Heart left ventricle (tissue), 16 donors: ENCODE measurements at places on chromosomes 3 and 15.

GRCh38 chr3:188037195-188037718 is 116.7 kb upstream of the LPP start:
- no peak for DNase-seq

DNA sequence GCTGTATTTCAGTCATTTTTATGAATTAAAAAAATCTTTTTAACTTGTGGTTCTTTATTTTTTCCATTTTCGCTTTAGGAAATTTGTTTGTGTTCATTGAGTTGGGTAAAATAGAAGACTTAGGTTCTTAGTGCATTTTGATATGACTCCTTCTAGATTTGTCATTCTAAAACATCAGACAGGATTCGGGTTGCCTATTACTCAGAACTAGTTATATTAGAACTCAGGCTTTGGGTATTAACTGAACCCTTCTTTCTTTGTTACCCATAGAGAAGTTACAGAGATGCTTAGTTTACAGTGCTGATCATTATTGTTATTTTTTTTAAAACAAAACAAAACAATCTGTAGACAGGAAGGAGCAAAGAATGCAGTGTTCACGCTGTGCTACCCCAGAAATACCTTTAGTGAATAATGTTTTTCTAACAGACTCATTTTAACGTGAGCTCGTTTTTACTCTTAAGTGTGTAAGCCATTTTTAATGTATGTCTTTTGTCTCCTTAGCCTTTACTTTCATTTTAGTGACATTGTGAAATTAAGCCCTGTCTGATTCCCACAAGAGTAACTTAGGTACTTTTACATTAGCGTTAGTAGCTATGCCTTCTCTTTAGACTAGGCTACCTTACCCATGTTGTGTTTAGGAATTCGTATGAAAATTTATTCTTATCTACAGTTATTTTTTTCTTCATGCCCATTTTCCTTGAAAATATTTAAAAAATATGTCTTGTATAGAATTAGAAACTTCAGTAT is 53.4 kb downstream of the CMC1 start:
- DNase-seq, result no peak

DNA sequence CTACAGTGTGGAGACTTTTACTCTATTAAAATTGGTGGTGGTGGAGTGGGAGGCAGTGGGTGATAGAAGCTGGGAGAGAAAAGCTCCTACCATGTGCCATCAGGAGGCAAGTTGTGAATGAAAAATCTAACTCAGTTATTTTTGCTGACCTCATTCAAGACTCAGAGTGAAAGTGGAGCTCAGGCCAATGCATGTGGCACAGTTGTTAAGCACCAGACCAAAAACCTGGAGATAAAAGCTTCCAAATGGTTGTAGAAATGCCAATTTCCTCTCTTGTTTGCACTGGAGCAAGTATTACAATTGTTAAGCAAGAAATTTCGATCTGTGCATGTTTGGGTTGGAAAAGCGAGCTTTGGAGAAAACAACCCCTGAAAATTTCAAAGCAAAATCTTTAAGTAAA is 81.5 kb upstream of the PRICKLE2 start:
- no peak for DNase-seq

DNA sequence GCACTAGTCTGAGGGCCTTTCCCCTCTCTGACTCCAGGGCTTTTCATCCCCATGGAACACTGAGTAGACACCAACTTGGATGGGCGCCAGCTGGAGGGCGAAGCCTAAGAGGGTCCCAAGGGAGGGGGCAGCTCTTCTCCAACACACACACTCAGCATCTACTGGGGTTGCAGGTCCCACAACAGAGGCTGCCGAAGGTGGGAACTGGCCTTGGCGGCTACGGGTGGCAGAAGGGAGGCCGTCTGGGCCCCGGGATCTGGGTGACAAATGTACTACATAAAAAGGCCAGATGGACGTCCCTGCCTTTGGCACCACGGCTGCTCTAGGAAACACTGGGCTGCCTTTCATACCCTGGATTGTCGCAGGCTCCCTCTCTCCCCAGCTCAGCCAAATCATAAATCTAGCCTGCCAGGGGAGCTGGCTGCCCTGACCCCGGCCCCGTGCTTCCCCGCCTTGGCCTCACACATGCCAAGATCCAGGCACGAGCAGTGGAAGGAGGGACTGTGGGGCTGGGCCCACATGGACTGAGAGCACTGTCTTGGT is 31.5 kb downstream of the SEMA5B start:
- no peak for DNase-seq

DNA sequence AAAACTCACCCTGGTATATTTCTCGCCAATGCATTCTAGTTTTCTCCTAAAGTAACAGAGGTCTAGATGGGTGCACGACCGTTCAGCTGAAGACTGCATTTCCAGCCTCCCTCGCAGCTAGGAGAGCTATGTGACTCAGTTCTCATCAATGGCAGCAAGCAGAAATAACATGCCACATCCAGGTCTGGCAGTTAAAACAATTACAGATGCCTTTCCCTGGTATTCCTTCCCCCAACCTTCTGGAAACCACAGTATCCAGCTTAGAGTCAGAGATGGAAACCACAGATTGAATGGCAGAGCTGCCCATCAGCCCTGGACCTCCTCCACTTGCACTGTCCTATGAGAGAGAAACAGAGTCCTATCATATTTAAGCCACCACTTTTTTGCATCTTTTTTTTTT is 4.8 kb downstream of the HAPLN3 start:
- no peak for DNase-seq

GRCh38 chr15:88003541-88004327 is 252.8 kb downstream of the NTRK3 start:
- no peak for DNase-seq

DNA sequence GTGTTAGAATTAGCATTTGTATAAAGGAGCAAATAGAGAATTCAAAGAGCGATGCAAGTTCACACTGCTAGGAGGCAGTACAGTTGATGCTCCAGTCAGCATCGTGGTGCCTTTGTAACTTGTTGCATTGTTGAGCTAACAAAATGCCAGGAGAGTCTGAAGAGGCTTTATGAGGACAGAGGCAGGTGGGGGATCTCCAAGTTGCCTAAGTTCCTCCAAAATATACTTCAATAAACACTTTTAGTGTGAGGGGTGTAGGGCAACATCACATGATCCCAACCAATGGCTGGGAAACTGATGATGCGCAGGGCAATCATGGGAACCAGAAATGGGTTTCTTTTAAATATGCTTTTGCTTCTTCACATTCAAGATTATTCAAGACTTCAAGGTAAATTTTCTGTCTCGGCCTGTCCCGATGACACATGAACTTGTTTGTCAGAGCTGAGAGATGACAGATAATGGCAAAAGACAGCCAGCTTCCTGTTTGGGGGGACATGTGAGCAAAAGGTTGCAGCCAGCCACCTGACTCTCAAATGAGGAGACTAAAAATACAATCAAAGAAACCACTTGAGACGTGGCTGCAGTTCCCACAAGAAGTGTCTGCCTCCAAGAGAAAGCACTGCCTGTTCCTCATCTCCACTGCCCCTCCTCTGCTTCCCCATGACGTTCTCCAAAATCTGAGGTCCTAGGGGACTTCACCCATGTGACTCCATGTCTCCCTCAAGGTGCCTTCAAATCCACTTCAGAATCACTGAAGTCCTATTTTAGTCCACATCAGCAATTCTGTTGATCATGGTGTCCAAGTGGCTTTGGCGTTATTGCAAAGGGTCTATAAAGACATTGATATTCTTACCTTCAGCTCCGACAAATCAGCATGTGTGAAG is 39.3 kb downstream of the KLHL6 start:
- no peak for DNase-seq

DNA sequence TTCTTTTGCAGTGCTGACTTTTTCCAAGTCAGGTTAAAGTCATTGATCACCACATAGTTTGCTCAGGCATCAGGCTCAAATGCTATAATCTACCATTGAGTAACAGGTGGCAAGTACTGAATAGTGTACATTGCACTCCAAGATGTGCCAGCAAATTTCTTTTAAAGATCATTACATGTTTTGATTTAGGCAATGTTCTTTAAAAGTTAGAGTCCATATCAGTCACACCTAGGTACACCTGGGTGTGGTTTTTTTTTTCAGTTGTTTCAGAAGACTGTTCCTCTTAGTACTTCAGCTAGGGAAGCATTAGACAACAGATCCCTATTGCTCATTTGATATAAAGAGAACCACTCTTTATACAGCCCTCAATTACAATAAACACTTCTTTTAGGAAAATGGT is 10.6 kb upstream of the SLC4A7 start:
- DNase-seq, result no peak

- no peak for DNase-seq
Observed at GRCh38 chr3:194773216-194773615, 87.5 kb downstream of the FAM43A start.

GRCh38 chr3:21331321-21331720 is 419.7 kb downstream of the ZNF385D start:
- DNase-seq, result no peak

GRCh38 chr3:12234192-12234591 is 54.7 kb upstream of the PPARG start:
- no peak for DNase-seq

- peak; percentile 66 for DNase-seq
Observed at GRCh38 chr15:67927501-67928168, 87.8 kb upstream of the RNU6-1 start.

GRCh38 chr3:73192036-73192738 is 130.7 kb downstream of the EBLN2 start:
- DNase-seq, result no peak

DNA sequence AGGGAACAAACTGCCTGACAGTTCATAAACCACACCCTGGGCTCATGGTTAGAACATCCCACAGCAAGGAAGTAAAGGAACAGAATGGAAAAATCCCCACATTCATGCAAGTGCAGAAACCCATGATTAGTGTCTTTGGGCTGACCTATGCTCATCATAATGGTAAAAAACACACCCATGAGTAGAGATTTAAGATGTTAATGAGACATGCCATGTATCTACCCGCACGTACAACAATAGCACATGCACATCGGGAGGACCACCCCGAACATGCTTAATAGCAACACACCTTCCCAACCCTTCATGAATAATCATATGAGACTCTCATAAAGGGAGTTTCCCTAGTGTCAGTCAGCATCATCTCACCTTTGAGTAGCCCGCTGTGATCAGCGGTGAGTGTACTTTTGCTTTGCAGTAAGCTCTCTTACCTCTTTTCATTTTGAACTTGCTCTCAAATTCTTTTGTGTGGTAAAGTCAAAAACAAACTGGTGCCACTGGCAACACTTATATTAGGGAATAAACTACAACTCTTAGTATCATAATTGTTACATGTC is 23.2 kb downstream of the ZBED2 start:
- DNase-seq, result no peak

DNA sequence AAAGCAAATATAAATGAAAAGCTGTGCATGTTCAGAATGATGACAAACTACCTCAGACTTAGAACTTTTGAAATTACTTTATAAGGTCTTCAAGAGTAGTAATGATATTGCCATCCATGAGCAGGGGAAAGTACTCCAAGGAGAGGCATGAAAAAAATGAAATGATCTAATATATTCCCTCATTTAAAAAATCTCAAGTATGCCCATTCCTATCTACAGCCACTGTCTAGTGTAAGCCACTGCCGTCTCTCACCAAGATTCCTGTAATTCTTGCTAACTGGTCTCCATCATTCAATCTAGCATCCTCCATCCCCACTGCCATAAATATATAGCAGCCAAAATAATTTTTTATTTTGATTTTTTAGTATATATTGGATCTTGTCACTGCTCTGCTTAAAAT is 258.8 kb downstream of the PLOD2 start:
- DNase-seq, result no peak

GRCh38 chr3:66655044-66655443 is 154.2 kb upstream of the LRIG1 start:
- DNase-seq, result no peak

- no peak for DNase-seq
Observed at GRCh38 chr15:101103598-101103997, 148.2 kb downstream of the CHSY1 start.

GRCh38 chr3:58683466-58683865 is 16.9 kb upstream of the FAM3D start:
- DNase-seq, result no peak

DNA sequence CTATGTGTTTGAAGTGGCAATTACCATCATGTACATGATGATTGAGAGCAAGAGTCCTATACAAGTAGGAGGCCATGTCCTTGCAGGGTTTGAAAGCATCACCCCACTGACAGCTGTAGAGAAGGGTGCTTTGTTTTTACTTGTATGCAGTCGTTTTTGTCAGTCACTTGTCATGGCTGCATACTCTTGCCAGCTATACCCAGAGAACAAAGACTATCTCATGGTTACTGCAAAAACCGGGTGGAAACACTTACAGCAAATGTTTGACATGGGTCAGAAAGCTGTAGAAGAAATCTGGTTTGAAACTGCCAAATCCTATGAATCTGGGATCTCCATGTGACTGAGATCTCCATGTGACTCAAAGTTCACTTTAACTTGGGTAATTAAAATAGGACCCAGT is 6.9 kb upstream of the PSMA4 start:
- no peak for DNase-seq

DNA sequence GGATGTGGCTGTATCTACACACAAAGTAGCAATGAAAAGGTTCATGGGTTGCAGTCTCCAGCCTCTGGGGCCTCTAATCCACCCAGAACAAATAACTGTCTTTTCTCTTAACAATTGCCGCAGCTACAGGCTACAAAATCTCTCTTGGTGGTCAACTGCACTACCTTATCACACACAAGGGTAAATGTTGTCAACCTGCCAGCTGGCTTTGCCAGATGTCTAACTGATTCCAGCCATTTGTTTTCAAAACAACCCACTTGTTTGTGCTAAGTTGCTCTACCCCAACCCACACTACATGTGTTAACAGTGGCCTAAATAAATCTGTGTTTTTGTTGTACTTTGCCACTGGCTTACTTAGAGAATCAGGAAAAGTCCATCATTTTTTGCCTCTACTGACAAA is 447.3 kb downstream of the TAFA4 start:
- DNase-seq, result no peak

- DNase-seq, result no peak
Observed at GRCh38 chr3:150133293-150133692, 162.6 kb upstream of the PFN2 start.

- peak; percentile 71 for DNase-seq
Observed at GRCh38 chr3:10738688-10739372, 77.2 kb upstream of the SLC6A11 start.
